Breast epithelium (tissue), 4 donors: ENCODE measurements at places on chromosomes 4 and X. TPM values are rescaled to one million over a fixed set of nuclear protein-coding genes. Genes with fewer than 3 reads are reported as not detected.

- no peak overlapping the region for H3K27ac ChIP-seq
- H3K4me1 ChIP-seq: no peaks in the 10 kb centered on the region
- no peak overlapping the region for H3K4me3 ChIP-seq
These were observed 111.0 kb downstream of the CHRDL1 start for GRCh38 chrX:110684653-110685052.

GRCh38 chrX:104665691-104666090, 99.7 kb downstream of the IL1RAPL2 start:
- H3K4me1 ChIP-seq: no peaks in the 10 kb centered on the region
- no peak overlapping the region for H3K4me3 ChIP-seq
- H3K27me3 ChIP-seq: peaks cover 33% of the 10 kb centered on the region
- DNase-seq: no peak
- H3K36me3 ChIP-seq: no peaks in the 10 kb centered on the region

TCP11X2 gene
- total RNA-seq: not detected

GRCh38 chrX:41245641-41246040, 88.3 kb upstream of the DDX3X start:
- H3K27me3 ChIP-seq: no peaks in the 10 kb centered on the region
- no peak overlapping the region for H3K27ac ChIP-seq
- H3K4me1 ChIP-seq: no peaks in the 10 kb centered on the region
- H3K36me3 ChIP-seq: no peaks in the 10 kb centered on the region

DNA sequence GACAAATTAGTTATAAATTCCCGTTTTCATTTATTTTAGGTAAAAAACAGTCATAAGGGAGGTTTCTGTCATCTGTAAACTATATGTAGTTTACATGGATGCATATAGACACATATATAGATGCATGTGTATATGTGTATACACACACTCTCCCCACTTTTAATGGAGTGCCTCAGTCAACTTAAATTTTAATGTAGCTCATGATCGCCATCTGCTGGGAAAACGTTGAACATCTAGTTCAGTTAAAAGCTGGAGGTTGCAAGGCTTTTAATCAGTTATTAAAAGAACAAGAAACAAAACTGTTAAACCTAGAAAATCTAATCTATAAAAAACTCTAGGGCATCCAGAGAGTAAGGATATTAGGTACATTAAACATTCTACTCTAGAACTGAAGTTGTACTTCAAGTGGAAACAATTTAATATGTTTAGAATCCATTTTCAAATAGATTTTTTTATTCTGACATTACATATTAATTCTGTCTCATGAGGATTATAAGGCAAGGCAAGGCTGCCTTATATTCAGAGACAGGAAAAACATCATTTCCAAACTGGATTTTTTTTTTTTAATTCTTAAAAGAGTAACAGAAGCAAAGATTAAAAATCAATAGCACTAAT, 122.6 kb downstream of the SHISA3 start:
- DNase-seq: no peak
- H3K27me3 ChIP-seq: no peaks in the 10 kb centered on the region
- H3K36me3 ChIP-seq: no peaks in the 10 kb centered on the region
